Amniotic stem cell (primary cell): ENCODE measurements at places on chromosomes 12 and 14.
A peak's percentile ranks its signal among the peaks of the same experiment; 100 is the strongest.

DNA sequence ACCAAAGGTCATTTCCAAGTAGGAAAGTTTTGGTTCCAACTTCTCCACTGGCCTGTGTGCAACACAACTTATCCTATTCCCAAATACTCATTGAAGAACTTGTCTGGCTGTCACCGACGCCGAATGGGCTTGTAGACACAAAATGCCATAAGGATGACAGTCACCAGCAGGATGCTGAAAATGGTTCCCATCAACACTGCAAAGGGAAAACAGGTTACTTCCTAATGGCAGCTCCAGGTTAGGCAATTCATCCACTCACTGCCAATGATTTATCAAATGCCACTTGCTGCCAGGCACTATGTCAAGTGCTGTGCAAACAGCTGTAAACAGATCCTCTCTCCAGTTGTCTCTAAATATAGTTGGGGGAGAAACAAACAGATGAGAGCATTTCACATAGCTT is 6.1 kb downstream of the C12orf76 start:
- DNase-seq, result no peak

GRCh38 chr14:69137843-69138535 is 14.9 kb downstream of the DCAF5 start:
- peak; percentile 2 for DNase-seq

DNA sequence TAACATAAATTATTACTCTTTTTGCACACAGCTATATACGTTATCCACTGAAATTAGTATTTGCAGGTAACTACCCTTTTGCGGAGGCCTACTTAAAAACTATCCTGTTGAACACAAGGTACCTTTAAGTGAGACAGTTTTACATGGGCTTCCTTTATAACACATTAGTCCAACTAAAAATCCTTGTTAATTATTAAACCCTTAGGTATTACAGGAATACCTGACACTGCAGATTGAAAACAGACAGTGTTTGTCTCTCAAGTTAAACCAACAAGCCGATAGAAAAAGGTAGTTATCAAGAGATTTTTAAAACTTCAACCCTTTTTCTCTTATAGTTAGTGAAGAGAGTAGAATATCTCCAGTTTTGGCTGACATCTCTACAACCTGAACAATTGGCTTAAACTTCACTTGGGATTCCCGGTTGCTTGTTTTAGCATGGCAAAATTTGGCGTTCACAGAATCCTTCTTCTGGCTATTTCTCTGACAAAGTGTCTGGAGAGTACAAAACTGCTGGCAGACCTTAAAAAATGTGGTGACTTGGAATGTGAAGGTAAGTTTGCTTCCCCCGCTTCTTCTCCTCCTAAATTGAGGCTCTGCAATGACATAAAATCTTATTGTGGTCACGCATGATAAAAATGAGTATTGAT is at the start of gene MIA2:
Gene MIA2, plus strand, starts transcription at position 236 of the 647 bp plus-strand sequence. Its CDS starts 200 bp downstream, at position 436.
- no peak for DNase-seq

DNA sequence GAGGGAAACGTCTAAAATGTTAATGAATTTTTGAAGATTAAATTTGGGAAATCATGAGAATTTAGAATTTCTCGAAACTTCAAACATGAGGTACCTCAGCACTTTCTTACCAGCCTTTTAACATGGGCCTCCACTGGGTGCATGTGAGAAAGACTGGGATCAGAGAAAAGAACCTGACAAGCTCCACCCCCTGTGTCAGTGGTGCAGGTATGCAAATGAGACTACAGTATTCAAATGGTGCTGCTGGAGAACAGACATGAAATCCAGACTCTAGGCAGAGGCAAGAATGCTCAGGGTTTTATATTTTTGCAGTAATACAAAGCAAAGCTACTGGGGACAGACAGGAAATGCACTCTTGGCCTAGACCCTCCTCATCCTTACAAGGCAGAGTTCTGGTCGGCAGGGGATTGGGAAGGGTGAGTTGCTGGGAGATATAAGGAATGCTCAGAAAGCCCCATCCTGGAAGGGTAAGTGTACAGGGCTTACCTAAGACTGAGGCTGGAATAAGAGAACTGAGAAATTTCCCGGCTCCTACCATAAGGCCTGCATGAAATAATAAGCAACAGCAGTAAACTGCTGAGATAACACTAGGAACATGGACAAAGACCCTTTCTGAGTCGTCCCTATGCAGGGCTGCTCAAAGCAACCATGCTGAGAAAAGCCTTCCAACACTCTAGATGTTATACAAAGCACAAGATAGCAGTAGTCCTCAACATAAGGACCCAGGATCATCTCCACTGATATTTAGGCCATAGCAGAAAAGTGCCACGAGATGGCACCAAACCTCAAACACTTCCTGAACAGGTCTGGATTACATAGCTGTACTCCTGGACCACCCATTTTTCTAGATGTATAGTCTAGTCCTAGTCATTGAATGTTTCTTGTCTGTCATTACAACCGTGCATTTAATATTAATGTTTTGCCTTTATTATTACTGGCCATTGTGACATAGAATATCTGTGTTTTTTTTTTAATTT is 260.8 kb downstream of the RASSF9 start:
- no peak for DNase-seq

GRCh38 chr12:106067606-106068205 is 71.0 kb downstream of the NUAK1 start:
- DNase-seq, result no peak

GRCh38 chr12:26711072-26711471 is 121.9 kb downstream of the ITPR2 start:
- no peak for DNase-seq

- no peak for DNase-seq
These were observed 22.3 kb downstream of the SLC38A4 start for GRCh38 chr12:46803517-46803916.

GRCh38 chr12:1590221-1590979 is 4.0 kb downstream of the FBXL14 start:
- DNase-seq, result no peak
